Hematopoietic multipotent progenitor cell treated with erythropoietin and hydrocortisone succinate and interleukin-3 and kit ligand, for 17 days (in vitro differentiated cells): ENCODE measurements at places on chromosomes 7 and 10.

DNA sequence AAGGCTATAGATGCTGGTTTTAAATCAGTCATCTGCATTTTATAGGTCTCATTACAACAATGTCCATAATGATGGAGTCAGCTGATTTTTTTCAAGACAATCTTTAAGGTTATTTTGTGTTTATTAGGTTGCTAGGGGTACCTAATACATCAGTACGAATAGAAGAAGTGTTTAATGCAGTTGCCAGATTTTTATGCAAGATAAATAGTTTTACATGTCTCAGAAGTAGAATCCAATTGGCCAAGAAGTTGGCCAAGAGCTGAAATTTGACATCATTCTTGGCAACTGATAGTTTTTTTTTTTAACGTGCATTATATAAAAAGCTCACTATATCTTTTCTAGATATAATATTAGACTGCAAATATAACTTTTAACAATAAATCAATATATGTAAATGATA is 208.5 kb downstream of the TRIL start:
- no peak for DNase-seq

DNA sequence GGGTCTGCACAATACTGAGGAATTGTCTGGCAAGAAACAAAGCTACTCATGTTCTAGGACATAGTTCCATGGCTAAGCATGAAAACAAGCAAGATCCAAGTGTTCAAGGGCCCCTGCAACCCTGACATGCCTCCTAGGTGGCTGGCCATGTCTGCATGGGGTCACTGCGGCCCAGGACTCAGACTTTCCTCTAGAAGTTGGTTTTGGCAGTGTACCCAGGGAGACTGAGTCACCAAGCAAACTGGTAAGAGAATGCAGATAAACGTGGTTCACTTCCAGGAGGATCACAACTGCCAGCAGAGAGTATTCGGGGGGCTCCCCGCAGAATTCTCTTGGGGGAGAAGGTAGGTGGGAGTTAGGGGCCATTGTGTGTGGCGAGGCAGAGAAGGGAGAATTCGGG is 7.4 kb upstream of the PFKFB3 start:
- no peak for DNase-seq

GRCh38 chr10:122487174-122487765 is 25.9 kb downstream of the HTRA1 start:
- DNase-seq, result no peak

GRCh38 chr7:6725003-6725402 is 18.3 kb upstream of the ZNF12 start:
- DNase-seq, result no peak

DNA sequence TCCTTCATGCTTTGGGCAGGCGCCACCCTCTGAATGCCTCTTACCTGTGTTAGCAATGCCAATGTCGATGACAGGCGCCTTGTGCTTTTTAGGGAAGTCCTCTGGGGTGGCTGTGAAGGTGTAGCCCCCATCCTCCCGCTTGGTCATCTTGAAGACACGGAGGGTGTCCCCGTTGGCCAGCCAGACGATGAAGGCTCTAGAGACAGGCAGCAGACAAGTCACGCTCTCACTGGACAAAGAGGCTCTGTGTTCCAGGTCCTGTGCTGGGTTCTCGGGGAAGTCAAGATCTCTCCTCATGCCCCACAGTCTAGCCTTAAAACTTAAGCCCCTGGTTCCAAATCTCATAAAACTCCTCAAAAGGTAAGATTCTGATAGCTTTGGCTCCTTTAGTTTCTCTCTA is 5.1 kb downstream of the TBL2 start:
- no peak for DNase-seq

- no peak for DNase-seq
Measured at GRCh38 chr7:2012981-2013380, 219.8 kb downstream of the MAD1L1 start.

GRCh38 chr7:159022238-159022993 is 122.3 kb downstream of the VIPR2 start:
- no peak for DNase-seq

- no peak for DNase-seq
Measured at GRCh38 chr7:116598861-116599260, 73.1 kb upstream of the MET start.

- no peak for DNase-seq
Measured at GRCh38 chr7:23298141-23298881, 828 bp upstream of the MALSU1 start.

- DNase-seq, result no peak
Measured at GRCh38 chr7:21364801-21365271, 63.0 kb upstream of the SP4 start.

GRCh38 chr10:69965919-69966662 is 86.6 kb upstream of the MACROH2A2 start:
- no peak for DNase-seq

- no peak for DNase-seq
Measured at GRCh38 chr10:7424315-7424714, 13.5 kb upstream of the SFMBT2 start.

- no peak for DNase-seq
Measured at GRCh38 chr7:45978010-45978681, 57.1 kb upstream of the IGFBP3 start.

DNA sequence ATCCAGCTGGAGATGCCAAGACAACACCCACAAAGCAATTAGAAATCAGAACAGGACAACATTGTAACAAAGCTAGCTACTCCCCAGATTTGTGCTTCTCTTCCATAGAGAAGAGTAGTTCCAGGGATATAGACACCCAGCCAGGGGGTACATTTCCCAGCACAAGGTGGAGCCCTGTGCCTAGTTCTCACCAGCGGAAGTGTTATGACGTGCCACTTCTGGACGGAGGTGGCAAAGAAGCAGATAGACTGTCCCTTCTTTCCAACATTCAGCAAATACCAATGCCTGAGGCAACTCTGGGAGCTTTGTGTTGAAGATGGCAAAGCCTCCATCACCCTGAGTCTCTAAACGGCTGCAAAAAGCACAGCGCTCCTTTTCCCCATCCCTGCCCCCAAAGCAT is 23.4 kb upstream of the GSAP start:
- DNase-seq, result no peak
